Smooth muscle cell of the umbilical artery (primary cell): ENCODE measurements at places on chromosomes 11 and 22. TPM values are rescaled to one million over a fixed set of nuclear protein-coding genes. Genes with fewer than 3 reads are reported as not detected.

EI24 gene
- total RNA-seq: 99.6 and 130 TPM in 2 replicates

HINFP gene
- total RNA-seq: 13.7 and 16.1 TPM in 2 replicates

SIDT2 gene
- 19.6 and 35.8 TPM in 2 replicates for total RNA-seq

PHF21B gene
- not detected in 2 replicates for total RNA-seq

KRTAP5-7 gene
- total RNA-seq: 0.14 TPM in 1 of 2 replicates, not detected in the other

NXPE1 gene
- total RNA-seq: not detected in 2 replicates

CHCHD10 gene
- total RNA-seq: 3.0 and 4.3 TPM in 2 replicates

TTLL1 gene
- total RNA-seq: 13.5 and 18.7 TPM in 2 replicates

OR8D4 gene
- total RNA-seq: not detected in 2 replicates

KCNA4 gene
- total RNA-seq: not detected in 2 replicates
